ENCODE measurements at places on chromosomes 4 and X.

DNA sequence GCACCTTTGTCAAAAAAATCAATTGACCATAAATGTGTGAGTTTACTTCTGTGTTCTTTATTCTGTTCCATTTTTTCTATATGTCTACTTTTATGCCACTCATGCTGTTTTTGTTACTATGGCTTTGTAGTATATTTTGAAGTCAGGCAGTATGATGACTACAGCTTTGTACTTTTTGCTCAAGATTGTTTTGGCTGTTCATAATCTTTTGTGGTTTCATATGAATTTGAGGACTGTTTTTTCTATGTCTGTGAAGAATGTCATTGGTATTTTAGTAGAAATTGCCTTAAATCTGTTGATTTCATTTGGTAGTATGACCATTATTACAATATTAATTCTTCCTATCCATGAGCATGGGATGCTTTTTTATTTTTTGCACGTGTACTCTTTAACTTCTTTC is 346.8 kb downstream of the PPP3CA start:
- no peak for DNase-seq

- no peak for DNase-seq
Observed at GRCh38 chr4:39731908-39732307, 34.0 kb downstream of the UBE2K start.

DNA sequence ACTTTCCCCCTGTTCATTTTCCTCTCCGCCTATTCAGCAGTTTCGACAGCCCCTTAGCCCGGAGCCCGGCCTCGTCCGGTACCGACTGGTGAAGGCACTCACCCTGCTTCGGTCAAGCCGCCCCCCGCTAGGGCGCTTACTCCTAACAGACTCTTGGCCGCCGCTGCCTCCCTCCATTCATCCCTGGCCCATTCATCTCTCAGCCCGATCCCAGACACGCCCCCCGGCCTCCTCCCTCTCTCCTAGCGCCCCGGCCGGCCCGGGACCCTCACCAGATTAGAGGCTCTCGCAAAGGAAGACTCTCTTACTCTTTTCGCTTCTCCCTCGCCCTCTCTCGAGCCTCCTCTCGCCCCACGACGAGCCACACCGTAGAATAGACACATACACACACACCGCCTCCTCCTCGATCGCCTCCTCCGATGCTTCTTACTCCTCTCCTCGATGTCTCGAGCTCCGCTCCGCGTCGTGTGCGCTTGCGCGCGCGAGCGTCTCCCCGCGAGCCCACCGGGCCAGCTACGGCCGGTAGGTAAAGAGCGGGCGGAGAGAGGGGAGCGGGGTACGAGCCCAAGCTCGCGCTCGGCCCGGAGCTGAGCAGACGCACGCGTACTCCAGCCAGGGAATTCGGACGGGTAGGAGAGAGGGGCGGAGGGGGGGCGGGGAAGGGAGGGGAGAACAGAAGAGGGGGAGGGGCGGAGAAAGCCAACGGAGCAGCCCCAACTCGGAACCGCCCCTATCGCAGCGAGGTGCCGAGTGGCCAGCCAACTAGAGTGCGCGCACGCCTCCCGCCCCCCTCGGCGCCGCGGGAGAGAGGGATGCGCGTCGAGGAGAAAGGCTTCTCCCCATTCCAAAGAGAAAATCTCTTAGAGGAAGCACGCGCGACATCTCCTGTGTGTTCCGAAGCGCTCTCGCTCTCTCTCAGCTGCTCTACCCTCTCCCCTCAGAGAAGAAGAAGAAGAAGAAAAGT is at the start of gene WNK3:
Gene WNK3 (minus strand): TSS at position 633 of the 964 bp plus-strand sequence.
- DNase-seq: no peak

- no peak for DNase-seq
Observed at GRCh38 chr4:74109870-74110605, 11.0 kb upstream of the CXCL2 start.

DNA sequence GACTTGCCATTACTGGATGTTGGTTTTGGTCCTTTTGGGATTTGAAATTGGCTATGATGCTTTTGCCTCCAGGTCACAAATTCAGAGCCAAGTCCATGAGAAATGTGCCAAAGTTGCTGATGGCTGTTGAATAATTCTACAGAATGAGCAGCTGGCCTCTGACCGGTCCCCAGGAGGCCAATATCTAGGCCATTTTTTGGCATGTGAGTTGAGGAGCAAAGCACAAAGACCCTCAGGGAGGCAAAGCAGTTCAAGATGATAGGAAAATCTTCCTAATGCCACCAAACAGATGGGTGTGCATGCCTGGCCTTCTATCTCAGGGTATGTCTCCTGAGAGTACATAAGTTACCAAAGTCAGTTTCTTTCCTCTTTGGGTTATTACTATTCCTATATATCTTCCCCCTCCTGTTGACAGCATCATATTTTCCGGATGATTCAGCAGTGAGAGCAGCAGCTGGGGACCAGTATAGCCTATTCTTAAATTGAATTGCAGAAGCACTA is 44.4 kb downstream of the SEL1L3 start:
- DNase-seq: no peak

- no peak for DNase-seq
Observed at GRCh38 chr4:100708776-100709175, 191.0 kb upstream of the EMCN start.

DNA sequence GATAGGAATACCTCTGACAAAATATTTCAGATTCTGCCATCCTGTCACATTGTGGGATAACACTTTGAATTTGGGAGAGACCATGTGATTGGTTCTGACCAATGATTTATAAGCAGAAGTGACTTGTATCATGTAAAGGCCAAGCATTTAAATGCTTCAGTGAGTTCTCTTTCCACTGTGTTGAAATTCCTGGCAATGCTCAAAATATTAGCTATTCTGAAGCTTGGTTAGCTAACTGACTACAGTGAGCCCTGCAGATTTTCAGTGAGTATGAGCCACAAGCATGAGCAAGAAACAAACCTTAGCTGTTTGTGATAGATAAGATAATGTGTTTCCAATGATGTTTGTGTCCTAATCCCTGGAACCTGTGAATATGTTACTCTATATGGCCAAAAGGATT is 562.8 kb upstream of the AADAT start:
- DNase-seq: no peak

GRCh38 chr4:76266627-76267026 is 15.1 kb downstream of the FAM47E start:
- no peak for DNase-seq

GRCh38 chrX:2707334-2707760 is 16.3 kb downstream of the CD99 start:
- peak; percentile 34 for DNase-seq

DNA sequence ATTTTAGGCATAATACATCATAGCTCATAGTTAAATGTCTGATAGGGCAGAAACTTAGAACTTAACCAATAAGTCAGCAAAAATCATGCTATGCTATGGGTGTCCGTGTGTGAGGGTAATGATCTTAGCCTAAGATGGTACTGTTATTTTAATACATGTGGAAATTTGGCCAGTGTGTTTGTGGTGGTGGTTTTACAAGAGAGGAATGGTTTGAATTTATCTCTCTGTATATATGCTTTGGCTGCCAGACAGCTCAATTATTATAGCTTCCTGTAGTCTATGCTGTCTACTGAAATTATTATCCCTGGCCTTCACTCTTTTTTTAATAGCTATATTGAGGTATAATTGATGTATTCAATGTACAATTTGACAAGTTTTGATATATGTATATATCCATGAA is 21.3 kb downstream of the ZNF330 start:
- no peak for DNase-seq

DNA sequence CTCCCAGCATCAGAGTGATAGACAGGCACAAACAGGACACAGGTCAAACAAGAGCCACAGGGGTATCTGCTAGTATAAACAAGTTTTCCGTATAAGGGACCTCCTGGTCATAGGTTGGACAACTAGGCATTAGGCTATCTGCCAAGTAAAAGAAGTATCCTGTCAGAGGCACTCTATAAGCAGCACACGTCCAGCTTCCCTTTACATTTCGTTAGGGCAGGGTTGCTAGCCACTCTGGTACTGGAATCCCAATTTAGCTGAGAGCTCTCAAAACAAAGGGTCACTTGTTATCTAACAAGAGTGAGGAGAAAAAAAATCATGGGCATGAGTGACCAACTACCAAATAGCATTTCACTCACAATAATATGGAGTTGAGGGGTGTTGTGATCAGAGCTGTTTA is 780.7 kb upstream of the DIAPH2 start:
- DNase-seq: no peak

GRCh38 chrX:1034717-1035116 is 177.7 kb downstream of the CRLF2 start:
- DNase-seq: no peak

GRCh38 chr4:186227221-186227620 is at the start of gene KLKB1:
Gene KLKB1, plus strand, starts transcription at chr4:186227507. Its CDS starts 689 bp downstream, at chr4:186228196.
- DNase-seq: no peak

DNA sequence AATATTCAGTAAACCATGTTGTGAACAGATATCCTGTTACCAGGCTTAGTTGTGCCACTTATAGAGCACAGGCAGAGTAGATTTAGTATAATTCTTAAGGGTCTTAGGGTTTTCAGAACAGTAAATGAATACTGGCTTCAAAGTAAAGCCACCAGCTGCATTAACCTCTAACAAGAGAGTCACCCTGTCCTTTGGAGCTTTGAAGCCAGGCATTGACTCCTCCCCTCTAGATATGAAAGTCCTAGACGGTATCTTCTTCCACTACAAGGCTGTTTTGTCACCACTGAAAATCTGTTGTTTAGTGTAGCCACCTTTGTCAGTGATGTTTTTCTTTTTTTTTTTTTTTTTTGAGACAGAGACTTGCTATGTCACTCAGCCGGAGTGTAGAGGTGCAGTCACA is 77.7 kb downstream of the ALPK1 start:
- DNase-seq: no peak

- DNase-seq: no peak
Observed at GRCh38 chr4:178976861-178977260, 1534.6 kb upstream of the AGA start.

All from stimulated activated CD8-positive, alpha-beta memory T cell treated with anti-CD3 and anti-CD28 coated beads, Interleukin-2, amount 100 ng/mL, for 1 hour (primary cell).